CD4-positive, CD25-positive, alpha-beta regulatory T cell (primary cell): ENCODE measurements at places on chromosomes 12 and 14. TPM values are rescaled to one million over a fixed set of nuclear protein-coding genes. Genes with fewer than 3 reads are reported as not detected.

GRCh38 chr12:2014231-2014630 is 10.0 kb upstream of the DCP1B start:
- no peak for DNase-seq

GRCh38 chr12:94204499-94205247 is 56.3 kb downstream of the PLXNC1 start:
- DNase-seq, result no peak

GRCh38 chr12:81705586-81705985 is 53.6 kb downstream of the PPFIA2 start:
- no peak for DNase-seq

DNA sequence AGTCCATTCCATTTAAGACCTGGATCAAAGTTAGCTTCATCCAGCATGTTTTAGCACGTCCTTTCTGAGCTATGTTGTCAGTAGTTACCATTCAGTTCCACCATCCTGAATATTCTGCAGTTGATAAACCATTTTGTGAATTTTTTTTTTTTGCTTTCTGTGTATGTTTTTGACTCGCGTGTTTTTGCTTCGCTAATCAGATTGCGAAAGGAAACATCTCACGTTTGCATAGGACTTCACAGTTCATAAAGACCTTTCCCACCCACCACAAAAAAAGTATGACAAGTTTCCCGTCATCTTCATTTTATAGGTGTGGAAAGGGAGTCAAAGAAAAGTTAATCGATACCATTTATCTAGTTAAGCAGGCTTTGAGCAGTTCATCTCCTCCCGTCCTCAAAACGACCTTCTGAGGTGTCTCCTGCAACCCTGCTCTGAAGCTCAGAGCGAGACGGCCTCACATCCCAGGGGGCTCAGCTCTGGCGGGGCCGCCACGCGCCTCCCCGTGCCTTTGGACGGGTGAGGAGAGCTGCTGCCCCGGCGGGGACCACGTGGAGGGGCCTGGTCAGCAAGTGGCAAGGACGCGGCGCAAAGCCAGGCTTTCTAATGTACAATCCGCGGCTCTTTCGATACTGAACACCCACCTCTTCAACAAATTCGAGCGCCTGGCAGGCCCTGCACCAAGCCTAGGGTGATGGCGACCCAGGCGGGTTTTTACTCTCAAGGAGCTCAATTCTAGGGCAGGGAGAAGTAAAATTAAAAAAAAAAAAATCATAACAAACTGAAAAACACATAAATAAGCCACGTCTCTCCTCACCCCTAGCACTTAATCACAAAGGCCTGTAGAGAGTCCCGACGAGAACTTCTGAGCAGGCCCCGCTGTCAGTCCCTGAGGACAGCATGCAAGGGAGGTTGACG is 988 bp upstream of the TMEM263 start:
- peak; percentile 11 for DNase-seq

DNA sequence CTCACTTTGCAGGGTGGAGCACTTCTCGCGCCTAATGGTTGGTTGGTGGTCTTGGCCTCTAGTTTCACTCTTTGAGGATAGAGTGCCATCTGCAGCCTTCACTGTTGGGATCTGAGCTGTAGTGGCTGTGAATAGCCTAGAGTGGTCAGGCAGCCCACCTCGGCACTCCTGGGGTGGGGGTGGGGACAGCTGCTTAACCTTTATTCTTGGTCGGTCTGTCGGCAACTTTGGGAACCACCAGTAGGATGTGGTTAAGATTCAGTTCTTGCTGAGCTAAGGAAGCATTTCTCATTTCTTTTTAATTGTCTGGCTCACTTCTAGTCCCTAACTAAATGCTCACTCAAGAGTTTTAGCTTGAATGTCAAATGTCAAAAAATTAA is 21.1 kb downstream of the TMBIM6 start:
- no peak for DNase-seq

- DNase-seq, result no peak
These were observed 1.5 kb downstream of the FRMD6 start for GRCh38 chr14:51653079-51653774.

GRCh38 chr14:55354500-55354899 is 57.1 kb downstream of the ATG14 start:
- DNase-seq, result peak; percentile 74

- no peak for DNase-seq
These were observed 3.3 kb upstream of the KRT79 start for GRCh38 chr12:52837413-52837741.

DNA sequence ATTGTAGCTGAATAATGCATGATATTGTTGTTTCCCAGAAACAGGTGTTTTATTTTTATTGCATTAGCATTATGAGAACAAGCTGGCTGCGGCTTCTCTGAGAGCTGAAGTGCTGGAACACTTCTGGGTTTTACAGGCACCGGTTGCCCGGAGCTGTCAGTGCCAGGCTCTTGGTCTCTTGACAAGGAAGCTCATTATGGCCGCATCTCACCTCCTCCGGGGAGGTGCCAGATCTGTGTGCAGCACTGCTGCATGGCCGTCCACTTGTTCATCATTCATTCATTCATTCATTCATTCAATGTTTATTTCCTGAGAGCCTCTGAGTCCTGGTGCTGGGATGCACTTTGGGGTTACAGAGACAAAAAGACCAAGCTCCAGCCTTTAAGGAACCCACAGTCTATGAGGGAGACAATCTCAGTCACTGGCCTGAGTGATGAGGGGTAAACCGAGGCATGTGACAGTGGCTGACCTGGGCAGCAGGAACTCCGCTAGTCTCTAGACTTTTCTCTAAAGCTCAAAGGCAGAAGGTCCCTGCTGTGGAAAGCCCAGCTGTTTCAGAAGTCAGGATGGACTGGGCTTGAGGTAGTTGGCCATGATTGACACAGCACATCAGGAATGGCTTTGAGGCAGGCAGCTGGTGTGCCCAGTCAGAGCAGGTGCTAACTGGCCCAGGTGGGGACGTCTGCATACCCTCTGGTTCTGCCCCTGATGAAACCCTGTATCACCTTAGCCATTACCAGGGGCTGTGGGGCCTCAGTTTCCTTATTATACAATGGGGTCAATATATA is 181.0 kb downstream of the ADGRD1 start:
- no peak for DNase-seq

DNA sequence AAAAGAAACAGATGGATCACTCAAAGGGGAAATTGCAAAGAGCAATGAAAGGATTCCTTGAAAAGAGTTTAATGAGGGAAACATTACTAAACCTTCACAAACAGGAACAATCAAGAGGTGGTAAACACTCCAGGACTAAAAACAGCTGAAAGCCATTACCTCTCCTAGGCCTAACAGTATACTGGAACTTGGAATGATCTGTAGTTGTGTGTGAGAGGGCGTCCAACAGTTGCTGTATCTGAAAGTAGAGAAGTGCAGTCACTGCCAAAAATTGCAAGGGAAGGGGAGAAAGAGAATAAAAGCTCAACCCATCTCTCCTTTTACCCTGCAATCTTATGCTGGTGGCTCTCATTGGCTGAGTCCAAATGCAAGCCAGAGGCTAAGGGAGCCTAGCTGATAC is 17.0 kb upstream of the MIS18BP1 start:
- no peak for DNase-seq

DNA sequence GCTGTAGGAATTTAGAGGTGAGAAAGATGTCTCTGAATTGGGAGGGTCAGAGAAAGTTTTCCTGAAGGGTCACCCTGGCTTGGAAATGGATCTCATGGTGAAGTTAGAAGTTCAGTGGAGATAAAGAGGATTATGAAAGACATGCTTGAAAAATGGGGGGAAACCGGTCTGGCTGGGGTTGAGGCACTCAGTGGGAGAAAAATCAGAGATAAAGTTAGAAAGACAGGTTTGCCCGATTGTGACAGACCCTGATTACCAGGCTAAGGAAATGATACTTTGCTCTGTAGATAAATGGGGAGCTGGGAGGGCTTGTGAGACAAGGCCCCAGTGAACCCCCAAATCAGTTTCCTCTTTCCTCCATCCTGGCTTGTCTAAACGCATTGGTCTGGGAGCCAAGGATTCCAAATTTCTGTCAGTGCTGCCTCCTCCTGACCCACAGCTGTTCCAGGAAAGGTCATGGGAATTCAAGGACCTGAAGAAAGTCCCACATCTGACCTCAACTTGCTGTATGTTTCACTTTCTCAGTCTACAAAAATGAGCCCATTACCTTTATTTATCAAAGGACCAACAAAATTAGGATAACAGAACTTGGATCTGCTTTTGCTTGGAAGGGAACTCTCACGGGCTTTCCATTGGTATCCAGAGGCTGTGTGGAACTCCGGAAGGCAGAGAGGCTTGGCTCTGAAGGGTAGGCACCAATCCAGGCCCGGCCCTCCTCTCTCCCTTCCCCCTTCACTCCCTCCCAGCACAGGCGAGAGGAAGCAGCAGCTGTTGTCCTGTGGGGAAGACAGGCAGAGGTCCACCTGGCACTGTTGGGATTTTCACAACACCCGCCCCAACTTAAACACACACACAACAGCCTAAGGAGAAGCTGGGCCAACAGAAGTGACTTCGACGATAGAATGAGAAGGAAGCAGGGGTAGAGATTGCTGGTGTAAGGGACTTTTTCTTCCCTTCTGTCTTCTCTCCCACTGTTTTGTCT is 3.4 kb upstream of the RNASE7 start:
- no peak for DNase-seq

- DNase-seq, result no peak
These were observed 280.6 kb upstream of the RTL1 start for GRCh38 chr14:101184104-101184455.

DNA sequence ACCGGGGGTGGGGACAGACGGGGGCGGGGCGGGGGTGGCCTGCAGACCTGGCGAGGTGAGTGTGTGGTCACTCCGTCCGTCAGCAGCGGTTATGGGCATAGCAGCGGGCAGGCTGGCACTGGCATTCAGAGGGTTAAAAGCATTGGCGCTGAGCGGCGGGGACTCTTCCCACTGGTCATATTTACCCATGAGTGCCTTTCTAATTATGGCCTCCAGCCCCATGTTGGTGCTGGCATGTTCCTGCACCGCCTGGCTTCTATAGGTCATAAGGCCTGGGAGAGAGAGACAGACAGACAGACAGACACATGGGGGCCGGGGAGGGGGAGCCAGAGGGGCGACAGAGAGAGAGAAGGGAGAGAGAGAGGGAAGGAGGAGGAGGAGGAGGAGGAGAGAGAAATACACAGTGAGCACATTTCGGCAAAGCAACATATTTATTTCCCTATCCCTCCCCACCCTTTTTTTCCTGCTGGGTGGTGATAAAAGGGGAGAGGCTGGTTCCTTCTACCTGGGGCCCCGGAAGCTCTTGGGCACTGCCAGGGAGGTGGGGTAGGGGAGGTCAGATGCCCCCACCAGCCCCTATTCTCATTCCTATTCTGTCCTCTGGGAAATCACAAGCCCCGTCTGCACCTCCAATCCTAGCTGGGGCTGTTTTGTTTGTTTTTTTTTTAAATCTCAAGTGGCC is 32.6 kb downstream of the RFLNA start:
- no peak for DNase-seq

DNA sequence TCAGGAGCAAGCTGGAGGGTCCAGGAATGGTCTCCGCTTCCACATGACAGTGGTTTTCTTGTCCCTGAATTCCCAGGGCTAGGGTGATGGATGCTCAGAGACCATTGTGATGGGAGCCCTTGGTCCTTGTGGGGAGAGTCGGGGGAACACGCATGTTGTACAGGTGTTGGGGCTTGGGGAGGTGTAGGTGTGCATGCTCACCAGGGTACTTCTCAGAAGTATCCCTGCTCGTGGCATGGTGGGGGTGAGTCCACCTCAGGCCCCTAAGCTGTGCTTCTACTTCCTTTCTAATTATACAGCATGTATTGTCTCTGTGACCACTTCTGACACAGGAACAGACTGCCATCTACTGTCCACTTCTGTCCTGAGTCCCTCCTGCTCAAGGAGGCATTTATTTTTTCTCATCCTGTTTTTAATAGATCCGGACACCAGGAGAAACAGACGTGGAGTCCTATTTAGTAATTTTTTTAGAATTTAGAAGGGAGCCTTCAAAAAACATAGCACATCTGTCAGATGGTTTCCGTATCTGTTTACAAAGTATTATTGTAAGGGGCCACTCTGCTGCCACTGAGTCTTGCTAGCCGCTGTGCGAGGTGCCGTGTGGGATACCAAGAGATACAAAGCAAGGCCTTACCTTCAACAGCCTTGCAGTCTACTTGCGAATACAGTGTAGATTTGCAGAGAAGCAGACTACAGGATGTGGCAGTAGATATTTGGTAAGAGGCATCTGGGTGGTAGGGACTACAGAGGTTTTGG is 10.5 kb downstream of the NTF3 start:
- peak; percentile 5 for DNase-seq

- peak; percentile 2 for DNase-seq
These were observed 143.4 kb upstream of the CDKN3 start for GRCh38 chr14:54253195-54253947.

DNA sequence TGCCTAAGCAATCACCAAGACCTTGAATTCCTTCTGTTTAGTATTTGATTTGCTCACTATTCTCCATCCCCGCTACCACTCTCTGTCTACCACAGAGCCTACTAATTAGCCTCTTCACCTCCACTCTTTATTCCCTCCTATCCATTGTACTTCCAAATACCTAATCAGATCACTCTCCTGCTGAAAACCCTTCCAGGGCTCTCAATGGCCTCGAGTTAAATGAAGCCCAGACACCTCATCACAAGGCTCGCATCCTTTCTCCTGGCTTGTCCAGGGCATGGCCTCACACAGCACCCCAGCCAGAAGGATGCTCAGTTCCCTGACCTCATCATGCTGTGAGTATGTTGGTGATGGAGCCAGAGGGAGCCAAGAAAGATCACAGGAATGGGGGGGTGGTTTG is 71.4 kb upstream of the PRMT8 start:
- no peak for DNase-seq

GRCh38 chr12:58695263-58695662 is 225.0 kb downstream of the LRIG3 start:
- DNase-seq, result no peak

DNA sequence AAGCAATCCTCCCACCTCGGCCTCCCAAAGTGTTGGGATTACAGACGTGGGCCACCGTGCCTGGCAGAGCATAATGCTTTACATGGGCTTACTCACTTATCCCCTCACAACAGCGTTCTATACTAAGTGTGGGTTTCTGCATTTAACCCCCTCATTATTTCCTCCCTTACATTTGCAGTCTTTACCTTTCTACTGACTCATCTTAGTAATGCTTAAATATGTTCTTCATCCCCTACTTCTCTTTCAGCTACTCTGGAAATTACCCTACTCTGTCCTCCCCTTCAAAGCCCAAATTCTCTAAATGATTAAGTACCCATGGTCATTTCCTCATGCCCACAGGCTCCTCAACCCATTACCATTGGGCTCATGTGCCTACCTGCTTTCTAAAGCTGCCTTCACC is 40.7 kb downstream of the NKX2-1 start:
- DNase-seq, result no peak

DNA sequence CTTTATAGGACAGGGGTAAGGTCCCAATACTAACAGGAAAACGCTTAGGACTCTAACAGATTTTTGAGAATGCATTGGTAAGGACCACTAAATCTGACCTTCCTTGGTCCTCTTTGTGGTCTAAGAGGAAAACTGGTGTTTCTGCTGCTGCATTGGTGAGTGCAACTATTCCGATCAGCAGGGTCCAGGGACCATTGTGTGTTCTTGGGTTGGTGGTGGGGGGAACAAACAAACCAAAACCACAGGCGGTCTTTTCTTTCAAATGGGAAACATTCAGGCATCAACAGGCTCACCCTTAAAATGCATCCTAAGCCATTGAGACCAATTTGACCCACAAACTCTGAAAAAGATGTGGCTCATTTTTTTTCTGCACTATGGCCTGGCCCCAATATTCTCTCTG is 20.7 kb downstream of the EPYC start:
- no peak for DNase-seq

Gene ARHGAP9
- polyA plus RNA-seq, result 177 TPM

Gene CNTN1
- not detected for polyA plus RNA-seq

Gene TMEM233
- polyA plus RNA-seq, result not detected

Gene MYF5
- polyA plus RNA-seq, result not detected

Gene SLC5A8
- polyA plus RNA-seq, result not detected

Gene ANHX
- polyA plus RNA-seq, result not detected

Gene LMNTD1
- polyA plus RNA-seq, result not detected

Gene MIS18BP1
- 25.2 TPM for polyA plus RNA-seq

Gene IFI27L1
- polyA plus RNA-seq, result 11.2 TPM

Gene KRT8
- polyA plus RNA-seq, result 0.13 TPM

Gene AICDA
- polyA plus RNA-seq, result not detected
